Activated CD4-positive, alpha-beta T cell treated with anti-CD3 and anti-CD28 coated beads for 24 hours (primary cell): ENCODE measurements at places on chromosomes 3 and 15.

- no peak for DNase-seq
These were observed 10.3 kb downstream of the STOML1 start for GRCh38 chr15:73981761-73982221.

DNA sequence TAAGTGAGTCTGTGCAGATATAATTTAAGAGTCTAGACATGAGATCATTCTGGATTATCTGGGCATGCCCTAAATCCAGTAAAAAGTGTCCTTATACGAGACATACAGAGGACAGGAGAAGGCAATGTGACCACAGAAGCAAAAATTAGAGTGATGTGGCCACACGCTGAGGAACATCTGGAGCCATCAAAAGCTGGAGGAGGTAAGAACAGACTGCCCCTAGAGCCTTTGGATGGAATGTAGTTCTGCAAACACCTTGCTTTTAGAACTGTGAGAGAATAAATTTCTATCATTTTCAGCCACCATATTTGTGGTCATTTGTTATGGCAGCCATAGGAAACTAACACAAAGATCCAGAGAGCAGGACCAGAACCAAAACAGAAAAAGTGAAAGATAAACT, 41.0 kb downstream of the CD200 start:
- DNase-seq, result no peak

DNA sequence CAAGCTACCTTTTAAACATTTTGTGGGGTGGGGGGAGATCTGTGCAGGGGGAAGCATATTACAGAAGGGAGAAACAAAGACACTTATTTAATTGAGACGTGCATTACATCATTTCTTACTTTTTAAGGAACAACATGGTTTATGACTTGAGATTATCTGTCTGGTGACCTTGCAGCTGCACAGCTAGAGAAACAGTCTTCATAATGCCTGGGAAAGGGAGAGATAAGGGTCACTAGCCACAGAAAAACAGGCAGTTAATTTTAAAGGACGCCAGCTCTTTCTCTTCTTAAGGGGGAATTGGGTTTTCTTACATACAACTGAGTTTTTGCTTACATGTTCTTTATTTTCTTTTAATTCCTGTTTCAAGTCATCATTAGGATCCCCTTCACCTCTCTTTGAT, 147.9 kb downstream of the SST start:
- no peak for DNase-seq

- no peak for DNase-seq
These were observed 30.1 kb downstream of the FBLN2 start for GRCh38 chr3:13579063-13579462.

GRCh38 chr3:17579289-17580031, 163.0 kb downstream of the TBC1D5 start:
- DNase-seq, result no peak

DNA sequence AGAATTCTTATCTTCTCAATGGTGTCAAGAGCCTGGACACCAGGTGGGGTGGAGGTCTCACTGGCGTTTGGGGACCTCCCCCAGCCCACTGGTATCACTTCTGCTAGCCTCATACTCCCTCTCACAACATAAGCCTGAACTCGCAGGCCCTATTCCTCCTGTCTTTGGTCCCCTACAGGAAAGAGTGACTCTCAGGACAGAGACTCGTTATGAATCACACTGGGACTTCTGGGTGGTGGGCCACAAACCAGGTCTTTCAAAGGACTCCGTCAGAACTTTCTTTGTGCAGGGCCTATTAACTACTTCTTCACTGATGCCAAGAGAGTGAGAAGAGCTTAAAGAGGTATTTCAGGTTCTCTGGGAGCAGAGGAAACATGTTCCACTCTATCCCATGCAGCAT, 100.4 kb downstream of the WDR76 start:
- no peak for DNase-seq

DNA sequence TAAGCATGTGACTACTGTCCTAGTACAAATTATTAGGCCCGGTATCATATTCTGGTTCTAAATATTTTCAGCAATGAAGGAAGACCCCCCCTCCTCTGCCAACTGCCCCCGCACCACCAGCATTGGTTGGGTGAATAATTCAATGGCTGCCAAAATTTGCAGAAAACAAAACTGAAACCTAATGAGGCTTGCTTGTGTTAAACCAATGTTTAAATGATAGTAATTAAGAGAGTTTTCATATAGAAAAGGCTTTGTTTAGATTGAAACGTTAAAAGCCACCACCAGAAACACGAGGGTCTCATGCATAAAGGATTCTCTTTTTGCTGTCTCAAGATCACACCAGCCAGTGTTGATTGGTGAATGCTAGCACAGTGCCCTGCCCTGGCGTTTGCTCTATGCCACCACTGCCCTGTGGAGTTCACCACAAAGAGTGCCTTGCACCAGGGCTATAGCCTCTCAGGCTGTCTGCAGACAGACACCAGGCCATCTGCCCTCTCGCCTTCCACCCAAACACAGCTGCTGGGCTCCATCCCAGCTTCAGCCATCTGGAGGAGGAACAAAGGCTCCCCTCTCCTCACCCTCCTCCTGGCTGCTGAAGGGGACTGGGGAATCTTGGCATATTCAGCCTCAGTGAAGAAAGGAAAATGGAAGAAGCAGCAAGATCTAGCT, 200.3 kb upstream of the PFN2 start:
- no peak for DNase-seq

DNA sequence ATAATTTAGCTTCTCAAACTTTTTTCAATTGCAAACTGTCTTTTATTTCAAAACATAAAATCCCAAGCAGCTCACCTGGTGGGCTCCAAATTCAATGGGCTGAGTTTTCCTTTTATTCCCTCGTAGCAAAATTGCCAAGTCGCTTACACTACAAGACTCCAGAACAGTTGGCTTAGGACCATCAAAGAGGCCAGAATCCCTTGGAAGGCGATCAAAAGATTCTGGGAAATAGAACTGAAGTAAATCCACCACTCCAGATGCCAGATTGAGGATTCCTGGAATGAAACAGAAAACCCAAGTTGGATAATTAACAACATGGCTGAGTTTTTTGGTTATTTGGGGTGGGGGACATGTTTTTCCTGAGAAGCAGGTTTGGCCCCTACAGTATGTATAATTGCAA, 87.7 kb upstream of the DCLK3 start:
- no peak for DNase-seq

GRCh38 chr15:83992324-83993031, 243.1 kb upstream of the GOLGA6L4 start:
- DNase-seq, result no peak

DNA sequence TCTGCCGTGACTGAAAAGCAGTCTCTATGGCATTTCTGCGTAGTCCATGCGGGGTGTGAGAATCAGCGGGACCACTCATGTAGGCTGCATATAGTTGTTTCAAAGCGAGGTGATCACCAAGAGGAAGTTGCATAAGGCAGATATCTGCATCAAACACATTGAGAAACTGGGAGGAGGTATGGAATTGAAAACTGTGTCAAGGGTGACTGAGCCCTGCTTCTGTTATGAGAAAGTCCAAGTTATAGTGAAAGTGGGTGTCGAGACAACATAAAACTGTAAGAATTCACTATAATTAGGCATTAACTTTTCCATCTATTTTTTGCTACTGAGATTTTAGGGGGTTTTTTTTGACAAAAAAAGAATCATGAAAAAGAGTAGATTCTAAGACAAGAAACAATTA, 109.3 kb downstream of the ZIC1 start:
- no peak for DNase-seq

DNA sequence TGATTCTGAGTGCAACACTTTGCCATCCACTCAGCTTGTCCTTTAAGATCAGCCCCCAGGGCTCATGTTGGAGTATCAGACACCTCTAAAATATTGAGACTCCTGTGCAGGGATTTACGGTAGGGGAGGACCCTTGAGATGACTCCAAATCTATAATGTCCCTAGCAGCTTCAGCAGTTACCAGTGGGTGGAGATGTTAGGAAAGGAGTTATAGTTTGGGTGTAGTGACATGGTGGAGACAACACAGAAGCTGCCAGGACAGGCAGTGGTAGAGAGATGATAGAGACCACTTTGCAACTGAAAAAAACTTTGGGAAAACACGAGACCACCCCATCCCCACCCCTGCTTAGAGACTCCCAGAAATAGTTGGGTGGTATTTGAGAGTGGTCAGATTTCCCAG, 43.3 kb upstream of the GSK3B start:
- DNase-seq, result no peak

DNA sequence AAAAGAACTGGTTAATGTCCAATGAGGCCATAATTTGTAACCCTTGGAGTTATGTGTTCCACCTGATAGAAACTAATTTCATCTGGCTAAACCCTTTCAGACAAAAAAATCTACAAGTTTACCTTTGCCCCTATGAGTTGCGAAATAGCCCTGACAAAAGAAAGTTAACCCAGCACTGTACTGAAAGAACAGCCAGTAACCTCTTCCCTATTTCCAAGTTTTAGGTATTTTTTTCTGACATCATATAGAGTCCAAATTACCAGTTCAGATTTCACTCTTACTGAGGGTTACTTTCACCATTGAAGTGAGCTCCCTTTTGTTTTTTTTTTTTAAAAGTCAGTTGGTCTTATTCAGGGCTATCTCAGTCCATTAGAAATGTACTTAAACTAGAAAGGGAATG, 42.8 kb upstream of the PTPRG start:
- DNase-seq, result no peak

GRCh38 chr3:152472672-152472954, 203.9 kb downstream of the MBNL1 start:
- no peak for DNase-seq

DNA sequence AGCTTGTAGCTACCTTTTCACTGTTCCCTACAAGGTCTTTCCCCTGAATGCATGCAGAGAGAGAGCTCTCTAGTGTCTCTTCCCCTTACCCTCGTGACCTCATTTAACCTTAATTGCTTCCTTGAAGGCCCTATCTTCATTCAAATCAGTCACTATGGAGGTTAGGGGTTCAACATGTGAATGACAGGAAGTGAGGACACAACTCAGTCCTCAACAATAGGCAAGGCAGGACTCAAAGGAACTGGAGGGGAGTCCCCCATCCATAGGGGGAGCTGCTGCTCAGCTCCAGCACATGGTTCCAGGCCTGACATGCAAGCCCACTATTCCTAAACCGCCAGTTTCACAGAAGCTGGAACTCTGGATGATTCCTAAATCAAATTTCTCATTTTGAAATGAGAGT, 33.8 kb upstream of the GYG1 start:
- no peak for DNase-seq

- DNase-seq, result peak; percentile 63
These were observed 71.0 kb downstream of the ADAMTS7 start for GRCh38 chr15:78739996-78740903.

- DNase-seq, result no peak
These were observed 28.0 kb upstream of the GABRA5 start for GRCh38 chr15:26838742-26839460.

GRCh38 chr3:193730511-193730910, 137.5 kb downstream of the OPA1 start:
- DNase-seq, result no peak
